Stimulated activated CD8-positive, alpha-beta memory T cell treated with anti-CD3 and anti-CD28 coated beads, Interleukin-4, amount 100 ng/mL, for 1 hour (primary cell): ENCODE measurements at places on chromosomes 7 and 10.

- DNase-seq, result no peak
Measured at GRCh38 chr10:106775127-106775526, 389.4 kb downstream of the SORCS1 start.

GRCh38 chr7:88095-88926, 104.1 kb upstream of the FAM20C start:
- DNase-seq, result no peak

GRCh38 chr10:104638861-104639589, 2.1 kb upstream of the SORCS3 start:
- no peak for DNase-seq

- DNase-seq, result no peak
Measured at GRCh38 chr7:88322151-88322550, 15.5 kb upstream of the STEAP4 start.

DNA sequence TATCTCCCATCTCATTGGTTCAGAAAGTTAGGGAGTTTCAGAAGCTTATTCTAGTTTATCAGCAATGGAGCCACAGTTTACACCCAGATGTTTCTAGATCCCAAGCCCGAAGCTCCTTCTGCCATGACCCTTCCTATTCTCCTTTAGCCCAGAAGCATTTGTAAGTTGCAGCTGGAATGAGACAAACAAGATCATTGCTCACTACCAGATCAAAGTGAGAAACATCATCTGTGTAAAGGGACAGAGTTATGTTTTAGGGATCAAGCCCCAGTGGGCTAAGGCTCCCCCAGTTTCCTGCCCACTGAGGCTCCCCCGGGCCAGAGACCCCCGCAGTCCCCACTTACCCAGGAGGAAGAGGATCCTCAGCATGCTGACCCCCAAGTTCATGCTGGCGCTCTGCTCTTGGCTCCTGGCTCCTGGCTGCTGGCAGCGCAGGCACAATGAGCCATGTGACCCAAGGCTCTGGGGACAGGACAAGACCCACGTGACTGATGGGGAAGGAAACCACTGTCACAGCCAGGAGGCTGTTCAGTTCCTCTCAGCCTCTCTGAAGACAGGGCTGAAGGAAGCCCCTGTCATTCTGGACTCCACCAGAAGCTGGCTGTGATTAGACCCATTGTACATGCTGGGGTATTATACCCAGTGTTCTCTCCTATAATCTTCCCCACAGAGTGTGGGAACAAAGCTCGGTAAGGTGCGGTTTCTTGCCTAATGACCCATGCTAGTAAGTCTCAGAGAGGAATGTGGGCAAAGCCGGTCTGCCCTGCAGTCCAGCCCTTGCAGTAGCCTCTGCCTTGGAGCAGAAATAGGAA, at the start of gene TMEM273:
TSS of gene TMEM273 (minus strand) at position 442 of the 812 bp plus-strand sequence. CDS start at position 387, 55 bp downstream.
- no peak for DNase-seq

GRCh38 chr7:55474944-55475854, 97.1 kb downstream of the VOPP1 start:
- DNase-seq, result no peak

DNA sequence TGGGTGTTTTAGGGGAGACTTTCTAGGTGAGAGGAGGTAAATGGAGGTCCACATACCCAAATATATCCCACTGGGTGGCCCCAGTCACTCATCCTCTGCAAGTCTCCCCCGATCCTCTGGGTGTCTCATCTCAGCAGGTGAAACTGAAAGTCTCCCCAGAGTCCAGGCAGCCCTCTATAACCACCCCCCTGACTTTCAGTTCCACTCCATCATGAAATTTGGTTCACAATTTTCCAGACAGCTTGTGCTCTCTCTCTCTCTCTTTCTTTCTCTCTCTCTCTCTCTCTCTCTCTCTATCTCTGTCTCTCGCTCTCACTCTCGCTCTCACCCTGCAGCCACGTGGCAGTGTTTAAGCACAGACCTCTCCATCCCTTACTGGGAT, 56.7 kb upstream of the ELN start:
- no peak for DNase-seq

DNA sequence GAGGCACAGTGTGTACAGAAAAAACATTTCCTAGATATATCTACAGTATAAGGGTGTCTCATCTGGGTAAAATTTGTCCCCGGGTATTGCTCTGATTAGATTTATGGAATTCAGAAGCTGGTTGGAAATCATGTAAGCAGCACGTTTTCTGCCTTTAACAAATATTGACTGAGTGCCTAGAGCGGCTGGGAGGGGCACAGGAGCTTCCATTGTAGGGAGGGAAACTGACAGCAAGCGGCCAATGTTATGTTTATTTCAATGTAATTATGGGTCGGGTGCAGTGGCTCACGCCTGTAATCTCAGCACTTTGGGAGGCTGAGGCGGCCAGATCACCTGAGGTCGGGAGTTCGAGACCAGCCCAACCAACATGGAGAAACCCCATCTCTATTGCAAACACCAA, 4.4 kb upstream of the RFC2 start:
- no peak for DNase-seq
